ENCODE measurements at places on chromosomes 6 and 20.

- no peak for DNase-seq
These were observed 105.9 kb upstream of the MLN start for GRCh38 chr6:33909737-33910136.

DNA sequence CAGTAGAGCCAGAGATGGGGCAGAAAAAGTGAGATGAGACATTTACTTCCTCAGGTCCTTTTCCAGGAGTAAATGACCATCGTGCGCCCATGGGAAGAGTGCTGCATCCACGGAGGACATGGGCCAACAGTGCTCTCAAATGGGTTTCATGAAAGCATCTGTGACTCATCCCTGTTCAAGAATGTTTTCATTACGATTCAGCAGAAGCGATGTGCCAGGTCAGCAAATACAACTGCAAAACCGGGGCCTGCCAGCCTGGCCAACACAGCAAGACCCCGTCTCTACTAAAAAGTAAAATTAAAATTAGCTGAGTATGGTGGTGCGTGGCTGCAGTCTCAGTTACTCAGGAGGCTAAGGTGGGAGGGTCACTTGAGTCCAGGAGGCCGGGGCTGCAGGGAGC, 125.1 kb downstream of the LY86 start:
- DNase-seq = no peak

- no peak for DNase-seq
These were observed 38.1 kb upstream of the GCLC start for GRCh38 chr6:53582963-53583362.

DNA sequence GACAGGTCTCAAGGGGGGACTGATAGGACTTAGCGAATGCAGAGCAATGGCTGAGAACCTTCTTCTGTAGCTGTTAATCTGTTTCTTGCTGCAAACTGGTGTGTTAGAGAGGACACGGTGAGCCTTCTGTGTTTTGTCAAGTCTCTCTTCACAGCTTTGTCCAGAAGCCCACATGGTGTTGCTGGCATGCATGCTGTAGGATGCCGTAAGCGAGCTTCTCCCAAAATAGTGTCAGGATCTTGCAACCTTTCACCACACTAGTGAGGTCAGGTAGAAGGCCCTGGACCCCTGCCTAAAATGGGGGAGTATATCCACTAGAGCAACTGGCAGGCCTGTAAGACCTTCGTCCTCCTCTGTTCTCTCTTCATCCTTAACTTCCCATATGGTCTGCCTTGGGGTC, 51.9 kb upstream of the GLP1R start:
- no peak for DNase-seq

- no peak for DNase-seq
These were observed 197.8 kb downstream of the OGFRL1 start for GRCh38 chr6:71486461-71486860.

GRCh38 chr20:49408509-49409104, 73.9 kb downstream of the KCNB1 start:
- no peak for DNase-seq

DNA sequence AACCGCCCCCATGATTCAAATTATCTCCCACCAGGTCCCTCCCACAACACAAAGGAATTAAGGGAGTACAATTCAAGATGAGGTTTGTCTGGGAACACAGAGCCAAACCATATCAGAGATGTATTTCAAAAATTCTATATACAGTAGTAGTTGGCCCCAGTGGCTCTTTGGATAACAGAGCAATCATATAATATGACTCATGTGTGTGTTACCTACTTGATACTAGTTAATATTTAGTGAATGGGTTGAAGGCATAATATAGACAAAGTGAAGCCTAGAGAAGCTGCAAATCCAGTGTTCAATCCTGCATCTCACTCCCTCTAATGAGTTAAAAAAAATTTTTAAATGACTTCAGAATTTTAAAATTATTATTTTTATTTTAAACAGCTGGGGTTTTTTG, 43.2 kb downstream of the KAT14 start:
- DNase-seq = no peak

Measured in GM23338 (cell line).